Skeletal muscle cell (primary cell): ENCODE measurements at places on chromosomes 16 and 17.

DNA sequence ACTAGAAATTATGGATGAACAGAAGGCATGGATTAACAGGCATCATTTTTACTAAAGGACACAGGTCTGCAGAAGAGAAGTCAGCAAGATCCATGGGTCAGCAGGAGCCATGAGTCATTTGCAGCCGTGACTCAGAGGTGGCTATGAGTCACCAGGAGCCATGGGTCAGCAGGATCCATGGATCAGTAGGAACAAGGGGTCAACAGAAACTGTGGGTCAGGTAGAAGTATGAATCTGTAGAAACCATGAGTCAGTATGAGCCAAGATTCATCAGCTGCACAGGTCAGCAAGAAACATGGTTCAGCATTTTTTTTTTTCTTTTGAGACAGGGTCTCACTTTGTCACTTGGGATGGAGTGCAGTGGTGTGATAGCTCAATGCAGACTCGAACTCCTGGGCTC lies 58.2 kb upstream of the HS3ST4 start:
- no peak for DNase-seq

- DNase-seq = no peak
These were observed 76.5 kb downstream of the TIMM22 start for GRCh38 chr17:1073241-1073962.

DNA sequence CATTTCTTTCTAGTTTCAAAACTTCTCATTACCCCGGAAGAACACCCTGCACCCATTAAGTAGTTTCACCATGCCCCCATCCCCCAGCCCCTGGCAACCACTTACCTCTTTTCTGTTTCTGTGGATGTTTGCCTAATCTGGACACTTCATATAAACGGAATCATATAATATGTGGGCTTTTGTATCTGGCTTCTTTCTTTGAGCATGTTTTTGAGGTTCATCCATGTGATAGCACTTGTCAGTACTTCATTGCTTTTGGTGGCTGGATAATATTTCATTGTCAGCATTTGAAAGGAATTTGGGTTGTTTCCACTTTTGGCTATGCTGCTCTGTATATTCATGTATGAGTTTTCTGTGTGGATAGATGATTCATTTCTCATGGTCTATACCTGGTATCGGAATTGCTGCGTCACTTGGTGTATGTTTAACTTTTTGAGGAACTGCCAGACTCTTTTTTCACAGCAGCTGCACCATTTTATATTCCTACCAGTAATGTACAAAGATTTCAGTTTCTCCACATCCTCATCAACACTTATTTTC lies 30.0 kb upstream of the SLC5A10 start:
- DNase-seq = no peak

- no peak for DNase-seq
These were observed 92.9 kb downstream of the TBC1D16 start for GRCh38 chr17:79942591-79943346.

GRCh38 chr16:26787924-26788323 lies 278.8 kb upstream of the C16orf82 start:
- DNase-seq = no peak

DNA sequence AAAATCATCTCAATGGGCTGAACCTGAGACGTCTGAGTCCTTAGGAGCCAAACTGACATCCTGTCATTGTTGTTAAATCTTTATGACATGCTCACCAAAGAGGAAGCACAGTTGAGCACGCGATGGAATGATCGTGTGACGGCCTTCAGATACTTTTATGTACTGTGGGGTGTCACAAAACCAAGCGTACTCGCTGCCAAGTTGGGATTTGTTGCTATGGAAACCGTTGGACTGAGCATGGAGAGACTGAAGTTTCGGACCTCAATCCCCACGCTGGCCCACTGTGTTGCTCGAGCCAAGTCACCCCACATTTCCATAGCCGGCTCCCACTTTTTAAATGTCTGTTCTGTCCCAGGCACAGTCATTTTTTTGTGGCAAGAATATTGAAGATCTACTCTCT lies 222.8 kb upstream of the SDK2 start:
- no peak for DNase-seq

GRCh38 chr16:25165284-25165683 lies 51.5 kb upstream of the AQP8 start:
- DNase-seq = no peak

GRCh38 chr17:43713494-43714162 lies 45.0 kb downstream of the SOST start:
- no peak for DNase-seq

- DNase-seq = no peak
These were observed 6.7 kb downstream of the MNT start for GRCh38 chr17:2393954-2394749.

GRCh38 chr16:65218348-65218747 lies 96.5 kb upstream of the CDH11 start:
- no peak for DNase-seq

- DNase-seq = no peak
These were observed 771.0 kb downstream of the KCNJ18 start for GRCh38 chr17:22463110-22463850.

DNA sequence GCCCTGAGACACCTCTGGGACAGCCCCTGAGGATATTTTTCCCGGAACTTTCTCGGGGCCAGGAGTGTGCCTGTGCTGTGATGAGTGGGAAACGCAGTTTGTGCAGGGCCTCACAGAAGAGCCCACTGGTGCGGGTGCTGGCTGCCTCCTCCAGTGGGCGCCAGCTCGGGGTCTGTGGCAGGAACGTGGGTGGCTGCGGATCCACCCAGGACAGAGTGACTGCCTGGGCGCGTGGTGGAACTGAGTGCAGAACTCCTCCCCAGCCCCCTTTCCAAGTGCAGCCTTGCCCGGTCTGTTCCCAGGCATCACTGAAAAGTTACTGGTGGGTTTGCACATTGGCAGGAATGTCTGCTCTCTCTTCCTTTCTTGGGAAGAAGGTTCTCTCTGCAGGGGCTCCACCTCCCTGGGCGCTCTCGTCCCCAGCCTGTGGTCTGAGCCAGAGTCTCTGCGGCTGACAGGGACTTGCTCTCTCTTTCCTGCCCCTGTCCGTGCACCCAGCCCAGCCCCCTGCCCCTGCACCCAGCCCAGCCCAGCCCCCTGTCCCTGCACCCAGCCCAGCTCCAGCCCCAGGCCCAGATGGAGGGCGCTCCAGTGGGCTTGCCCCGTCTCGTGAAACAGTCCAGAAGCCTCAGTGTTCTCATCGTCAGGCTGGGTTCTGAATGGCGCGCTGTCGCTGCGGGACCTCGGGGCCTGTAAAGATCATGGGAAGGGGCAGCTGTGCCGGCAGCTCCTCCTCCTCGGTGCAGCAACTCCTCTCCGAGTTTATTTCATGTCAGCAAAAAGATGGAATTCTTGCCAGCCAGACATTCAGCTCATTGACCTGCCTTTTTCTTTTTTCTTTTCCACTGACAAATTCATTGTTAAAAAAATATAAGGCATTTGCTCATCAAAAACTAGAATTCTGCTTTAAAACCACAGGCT lies 117.5 kb downstream of the BANP start:
- no peak for DNase-seq

DNA sequence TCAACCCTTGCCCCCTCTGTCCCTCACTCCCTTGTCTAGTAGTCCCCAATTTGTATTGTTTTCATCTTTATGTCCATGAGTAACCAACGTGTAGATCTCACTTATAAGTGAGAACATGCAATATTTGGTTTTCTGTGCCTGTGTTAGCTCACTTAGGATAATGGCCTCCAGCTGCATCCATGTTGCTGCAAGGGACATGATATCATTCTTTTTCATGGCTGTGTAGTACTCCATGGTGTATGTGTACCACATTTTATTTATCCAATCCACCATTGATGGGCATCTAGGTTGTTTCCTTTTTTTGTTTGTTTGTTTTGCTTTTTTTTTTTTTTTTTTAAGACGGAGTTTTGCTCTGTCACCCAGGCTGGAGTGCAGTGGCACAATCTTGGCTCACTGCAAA lies 63.0 kb upstream of the HS3ST4 start:
- no peak for DNase-seq

GRCh38 chr16:10138881-10139280 lies 43.3 kb downstream of the GRIN2A start:
- DNase-seq = no peak

DNA sequence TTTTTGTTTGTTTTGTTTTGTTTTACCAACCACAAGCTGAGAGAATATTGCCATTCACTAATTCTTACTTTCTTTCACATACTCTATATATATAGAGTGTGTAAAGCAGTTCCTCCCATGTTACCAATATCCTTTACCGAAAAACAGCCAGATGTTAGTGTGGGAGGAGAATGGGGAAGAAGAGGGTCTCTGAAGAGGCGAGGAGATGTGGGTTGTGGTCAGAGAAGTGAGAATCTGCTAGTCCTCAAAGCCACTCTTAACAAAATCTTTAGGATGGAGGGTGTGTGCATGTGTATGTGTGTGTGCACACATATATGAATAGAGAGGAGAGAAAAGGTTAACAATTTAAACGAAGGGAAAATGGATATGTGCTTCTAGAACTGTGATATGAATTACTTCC lies 80.6 kb downstream of the TUBD1 start:
- no peak for DNase-seq

- no peak for DNase-seq
These were observed 18.7 kb downstream of the DCUN1D3 start for GRCh38 chr16:20881503-20881878.

- no peak for DNase-seq
These were observed 163.3 kb upstream of the GSE1 start for GRCh38 chr16:85449885-85450245.

- DNase-seq = no peak
These were observed 2.0 kb downstream of the GPRC5B start for GRCh38 chr16:19882646-19883045.
